Nephron progenitor cell (in vitro differentiated cells): ENCODE measurements at places on chromosomes 3 and 15.

GRCh38 chr3:120370463-120370862 is 21.3 kb upstream of the LRRC58 start:
- DNase-seq = no peak

GRCh38 chr3:59374091-59374817 is 324.4 kb upstream of the CFAP20DC start:
- DNase-seq = no peak

DNA sequence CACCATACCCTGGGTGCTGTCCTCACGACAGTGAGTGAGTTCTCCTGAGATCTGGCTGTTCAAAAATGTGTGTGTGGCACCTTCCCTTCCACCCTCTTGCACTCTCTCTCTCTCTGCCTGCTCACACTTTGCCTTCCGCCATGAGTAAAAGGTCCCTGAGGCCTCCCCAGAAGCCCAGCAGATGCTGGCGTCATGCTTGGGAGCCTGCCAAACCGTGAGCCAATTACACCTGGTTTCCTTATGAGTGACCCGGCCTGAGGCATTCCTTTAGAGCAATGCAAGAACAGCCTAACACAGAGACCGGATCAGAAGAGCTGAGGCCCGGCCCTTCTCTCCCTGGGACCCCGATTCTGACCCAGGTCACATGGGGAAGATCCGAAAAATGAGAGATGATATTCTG is 15.4 kb downstream of the TMEM44 start:
- DNase-seq = no peak

GRCh38 chr15:94032571-94032970 is 198.8 kb upstream of the MCTP2 start:
- no peak for DNase-seq

GRCh38 chr15:59005579-59005978 is 18.1 kb downstream of the RNF111 start:
- no peak for DNase-seq

- no peak for DNase-seq
These were observed 211.8 kb downstream of the NAALADL2 start for GRCh38 chr3:175070946-175071345.

- DNase-seq = no peak
These were observed 211.0 kb downstream of the GBE1 start for GRCh38 chr3:81550415-81550814.

DNA sequence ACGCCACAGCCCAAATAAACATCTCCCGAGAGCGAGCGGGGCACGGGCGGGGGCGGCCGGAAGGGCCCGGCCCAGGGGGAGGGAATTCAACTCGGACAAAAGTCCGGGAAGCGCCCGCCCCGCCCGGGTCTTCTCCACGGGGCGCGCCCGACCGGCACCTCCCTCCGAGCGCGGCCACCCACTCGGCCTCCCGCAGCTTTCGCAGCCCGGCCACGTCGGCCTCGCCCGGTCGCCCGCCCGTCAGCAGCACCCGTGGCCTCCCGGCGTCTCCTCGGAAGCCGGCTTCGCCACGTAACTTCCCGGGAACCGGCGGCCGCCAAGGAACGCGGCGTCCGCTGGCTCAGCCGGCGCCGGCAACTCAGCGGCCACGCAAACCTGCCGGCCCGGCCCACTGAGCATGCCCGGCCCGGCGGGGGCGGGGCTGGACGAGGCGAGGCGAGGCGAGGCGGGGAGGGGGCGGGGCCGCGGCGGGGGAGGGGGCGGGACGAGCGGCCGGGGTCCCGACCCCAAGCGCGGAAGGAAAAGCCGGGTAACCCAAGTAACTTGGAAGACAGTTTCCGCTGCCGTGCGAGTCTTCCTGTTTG is at the start of gene TJP1:
Gene TJP1 (minus strand): TSS at position 369 of the 584 bp plus-strand sequence. CDS start 440 bp downstream, outside the sequence.
- peak; percentile 88 for DNase-seq

- no peak for DNase-seq
These were observed 49.4 kb downstream of the DPH6 start for GRCh38 chr15:35496585-35496984.

GRCh38 chr15:43134157-43134635 is 810 bp downstream of the TMEM62 start:
- peak; percentile 7 for DNase-seq

DNA sequence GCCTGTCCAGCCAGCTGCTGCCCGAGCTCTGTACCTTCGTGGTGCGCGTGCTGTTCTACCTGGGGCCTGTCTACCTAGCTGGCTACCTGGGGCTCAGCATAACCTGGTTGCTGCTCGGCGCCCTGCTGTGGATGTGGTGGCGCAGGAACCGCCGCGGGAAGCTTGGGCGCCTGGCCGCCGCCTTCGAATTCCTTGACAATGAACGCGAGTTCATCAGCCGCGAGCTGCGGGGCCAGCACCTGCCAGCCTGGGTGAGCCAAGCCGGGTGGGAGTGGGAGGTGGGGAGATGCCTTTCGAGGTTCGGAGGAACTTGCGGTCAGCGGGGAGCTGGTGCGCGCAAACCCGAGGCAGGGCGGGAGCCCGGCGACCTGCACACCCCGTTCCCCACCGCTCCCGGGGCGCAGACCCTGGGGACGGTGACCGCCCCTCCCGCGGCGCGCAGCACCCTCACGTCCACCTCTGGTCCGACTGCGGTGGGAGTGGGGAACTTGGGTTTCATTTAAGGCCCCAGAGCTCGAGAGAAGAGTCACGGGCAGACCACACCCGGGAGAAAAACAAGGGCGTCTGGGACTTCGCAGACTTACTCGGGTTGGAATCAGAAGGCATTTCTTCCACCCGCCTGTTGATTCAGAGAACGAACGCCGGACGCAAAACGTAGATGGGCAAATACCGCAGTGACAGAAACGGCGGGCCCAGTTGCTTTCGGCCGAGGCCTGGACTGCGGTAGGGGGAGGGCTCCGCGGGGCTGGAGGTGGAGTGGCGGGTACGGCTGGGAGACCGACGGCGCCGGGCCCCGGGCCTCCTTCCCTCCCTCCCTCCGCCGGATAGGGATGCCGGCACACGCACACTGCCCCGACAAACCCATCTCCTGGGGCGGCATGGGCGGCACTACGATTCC is 708 bp downstream of the ESYT3 start:
- DNase-seq = peak; percentile 46

- DNase-seq = no peak
These were observed 268.4 kb downstream of the IGSF11 start for GRCh38 chr3:118766306-118766669.

DNA sequence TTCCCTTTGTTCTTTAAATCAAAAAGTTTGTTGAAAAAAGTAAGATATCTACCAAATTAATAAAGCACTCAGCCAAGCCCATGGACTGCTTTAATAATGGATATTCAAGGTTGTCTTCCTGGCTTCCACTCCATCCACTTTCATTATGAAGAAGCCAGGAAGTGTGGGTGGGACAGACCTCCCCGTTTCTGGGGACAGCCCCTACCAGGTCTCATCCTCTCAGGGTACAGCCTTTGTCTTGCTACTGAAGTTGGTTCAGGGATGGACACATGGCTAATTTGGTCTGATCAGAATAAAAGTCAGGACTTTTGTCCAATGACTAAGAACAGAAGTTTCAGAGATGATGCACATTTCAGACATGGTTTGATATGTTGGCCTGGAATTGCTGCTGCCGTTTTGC is 32.6 kb downstream of the CCNB2 start:
- no peak for DNase-seq

GRCh38 chr15:62711691-62712454 is 330.7 kb upstream of the TPM1 start:
- DNase-seq = no peak

DNA sequence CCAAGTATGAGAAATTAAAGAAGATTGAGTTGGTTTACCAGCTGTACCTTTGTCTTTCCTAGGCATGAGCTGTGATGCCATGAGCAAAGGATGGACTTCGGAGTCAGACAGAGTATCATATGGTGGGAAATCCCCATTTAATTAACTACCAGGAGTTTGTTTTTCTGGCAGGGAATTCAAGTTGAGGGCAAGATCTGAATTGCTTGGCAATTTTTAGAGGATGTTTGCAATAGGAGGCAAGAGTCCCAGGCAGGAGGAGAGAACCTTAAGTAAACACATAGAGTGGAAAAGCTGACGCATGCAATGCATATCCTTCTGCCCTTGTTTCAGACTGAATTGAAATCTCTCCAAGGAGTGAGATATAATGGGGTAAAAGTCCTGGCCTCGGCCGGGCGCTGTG is 569.7 kb upstream of the MDFIC2 start:
- DNase-seq = no peak

DNA sequence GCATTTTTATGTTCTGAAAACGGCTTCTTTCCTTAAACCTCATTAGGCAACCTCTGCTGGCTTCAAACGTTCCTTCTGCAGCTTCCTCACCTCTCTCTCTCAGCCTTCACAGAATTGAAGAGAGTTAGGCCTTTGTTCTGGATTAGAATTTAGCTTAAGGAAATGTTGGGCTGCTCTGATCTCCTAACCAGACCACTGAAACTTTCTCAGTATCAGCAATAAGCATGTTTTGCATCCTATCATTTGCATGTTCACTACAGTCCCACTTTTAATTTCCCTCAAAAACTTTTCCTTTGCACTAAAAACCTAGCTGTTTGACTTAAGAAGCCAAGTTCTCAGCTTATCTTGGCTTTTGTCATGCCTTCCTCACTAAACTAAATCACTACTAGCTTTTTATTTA is 49.5 kb downstream of the SMARCC1 start:
- no peak for DNase-seq

DNA sequence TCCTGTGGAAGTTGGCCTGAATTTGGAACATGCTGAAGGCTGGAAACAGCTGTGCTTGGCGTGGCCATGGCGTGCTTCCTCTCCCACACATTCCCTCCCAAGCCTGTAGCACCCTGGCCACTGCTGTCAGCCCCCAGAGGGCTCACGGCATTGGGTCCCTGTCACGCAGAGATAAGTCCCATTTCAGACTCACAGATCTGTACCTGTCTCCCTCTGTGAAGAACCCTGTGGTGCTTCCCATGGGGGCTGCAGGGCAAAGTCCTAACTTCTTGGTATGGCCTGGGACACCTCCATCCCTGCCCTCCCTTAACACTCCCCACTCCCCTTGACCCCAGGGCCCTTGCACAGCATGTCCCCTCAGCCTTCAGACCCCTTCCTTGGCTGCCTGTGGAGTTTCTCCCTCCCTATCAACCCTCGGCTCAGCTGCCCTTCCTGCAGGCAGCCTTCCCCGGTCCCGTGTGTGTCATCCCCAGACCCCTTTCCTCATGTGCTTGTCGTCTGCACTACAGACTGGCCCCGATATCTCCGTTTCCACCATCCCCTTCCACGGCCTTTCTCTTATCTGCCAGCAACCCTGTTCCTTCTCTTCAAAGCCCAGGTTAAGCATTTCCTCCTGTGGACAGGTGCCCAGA is 28.6 kb downstream of the ABTB1 start:
- DNase-seq = no peak

DNA sequence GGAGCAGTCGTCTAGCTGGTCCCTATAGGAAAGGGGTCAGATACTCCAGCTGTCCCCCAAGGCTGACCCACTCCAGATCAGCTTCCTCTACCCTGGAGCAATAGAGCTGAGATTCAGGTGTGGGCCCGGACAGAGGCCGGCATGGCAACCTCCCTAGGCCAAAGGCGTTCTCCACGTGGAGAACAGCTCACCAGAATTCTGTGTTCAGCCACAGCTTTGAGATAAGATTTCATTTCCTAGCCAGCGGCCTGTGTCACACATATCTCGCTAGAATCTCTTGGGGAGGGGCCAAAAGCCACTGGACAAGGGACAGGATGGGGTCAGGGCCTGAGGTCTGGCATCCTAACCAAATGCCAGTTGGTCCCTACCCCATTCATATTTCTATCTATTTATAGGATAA is 20.1 kb downstream of the SRGAP3 start:
- no peak for DNase-seq

- no peak for DNase-seq
These were observed 60.3 kb upstream of the RPL32 start for GRCh38 chr3:12901623-12902045.

GRCh38 chr3:163347944-163348343 is 1730.4 kb downstream of the SI start:
- DNase-seq = no peak

- DNase-seq = no peak
These were observed 32.2 kb downstream of the PTPRG start for GRCh38 chr3:61593446-61594029.

DNA sequence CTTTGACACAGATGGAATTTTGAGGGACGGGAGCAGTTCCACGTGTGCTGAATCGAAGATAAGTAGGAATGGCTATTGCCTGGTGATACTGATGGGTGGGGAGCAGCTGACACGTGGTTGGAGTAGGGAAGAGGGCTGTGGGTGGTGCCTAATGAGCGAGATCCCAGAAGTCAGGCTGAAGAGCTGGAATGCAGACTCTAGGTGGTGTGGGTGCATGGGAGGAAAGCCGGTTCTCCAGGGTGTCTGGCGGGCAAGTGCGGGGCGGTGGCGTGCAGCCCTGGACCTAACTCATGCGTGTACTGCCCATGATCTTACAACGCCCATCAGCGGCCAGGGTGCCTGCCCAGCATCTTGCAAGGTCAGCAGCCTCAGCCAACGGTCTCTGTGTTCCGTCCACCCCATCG is 63.1 kb downstream of the ARNT2 start:
- no peak for DNase-seq

DNA sequence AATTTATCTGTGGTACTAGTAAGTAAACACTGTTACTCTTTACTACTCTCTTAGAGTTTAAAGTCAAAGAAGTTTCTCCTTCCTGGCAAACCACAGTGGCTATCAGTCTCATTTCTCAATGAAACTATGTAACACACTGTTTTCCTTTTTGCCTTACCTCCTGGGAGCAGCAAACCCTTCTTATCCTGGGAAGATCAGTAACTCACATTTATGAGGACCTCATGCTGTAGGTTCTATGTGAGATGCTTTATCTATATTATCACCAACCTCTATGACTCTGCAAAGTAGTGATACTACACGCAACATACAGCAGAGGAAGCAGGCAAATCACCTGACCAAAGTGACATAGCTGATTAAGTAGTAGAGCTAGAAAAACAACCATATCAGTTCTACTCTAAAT is 35.3 kb downstream of the PBRM1 start:
- no peak for DNase-seq

DNA sequence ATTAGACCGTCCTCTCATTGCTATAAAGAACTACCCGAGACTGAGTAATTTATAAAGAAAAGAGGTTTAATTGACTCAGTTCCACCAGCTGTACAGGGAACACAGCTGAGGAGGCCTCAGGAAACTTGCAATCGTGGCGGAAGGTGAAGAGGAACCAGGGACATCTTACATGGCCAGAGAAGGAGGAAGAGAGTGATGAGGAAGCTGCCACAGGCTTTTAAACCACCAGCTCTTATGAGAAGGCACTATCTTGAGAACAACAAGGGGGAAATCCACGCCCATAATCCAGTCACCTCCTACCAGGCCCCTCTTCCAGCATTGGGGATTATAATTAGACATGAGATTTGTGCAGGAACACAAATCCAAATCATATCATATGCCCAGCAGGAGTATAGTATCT is 138.5 kb downstream of the ALCAM start:
- DNase-seq = no peak

GRCh38 chr15:25718597-25718996 is 144.5 kb downstream of the ATP10A start:
- no peak for DNase-seq
